Activated naive CD8-positive, alpha-beta T cell treated with anti-CD3 and anti-CD28 coated beads for 36 hours (primary cell): ENCODE measurements at places on chromosomes 4 and X. TPM values are rescaled to one million over a fixed set of nuclear protein-coding genes. Genes with fewer than 3 reads are reported as not detected.

DNA sequence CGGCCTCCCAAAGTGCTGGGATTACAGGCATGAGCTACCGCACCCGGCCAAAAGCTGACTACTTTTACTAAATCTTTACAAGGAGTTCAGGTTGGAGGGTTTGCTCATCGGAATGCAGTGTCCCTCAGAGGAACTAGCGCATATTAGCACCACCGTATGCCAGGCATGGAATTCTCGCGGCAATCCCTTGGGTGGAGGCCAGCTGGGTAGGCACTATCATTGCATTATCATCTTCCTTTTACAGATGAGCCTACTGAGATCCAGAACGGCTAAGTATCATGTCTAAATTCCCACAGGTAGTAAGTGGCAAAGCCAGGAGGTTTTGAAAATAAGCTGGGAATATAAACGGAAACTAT, 6.1 kb upstream of the CXorf66 start:
- DNase-seq: no peak
- H3K4me1 ChIP-seq: no peaks in the 10 kb centered on the region
- H3K27me3 ChIP-seq: peaks cover 11% of the 10 kb centered on the region
- H3K4me3 ChIP-seq: no peak overlapping the region
- no peaks in the 10 kb centered on the region for H3K36me3 ChIP-seq

- H3K4me3 ChIP-seq: no peak overlapping the region
- no peak for DNase-seq
- H3K27me3 ChIP-seq: no peaks in the 10 kb centered on the region
These were observed 70.9 kb upstream of the FBXW7 start for GRCh38 chr4:152606753-152607152.

- no peaks in the 10 kb centered on the region for H3K36me3 ChIP-seq
- H3K27me3 ChIP-seq: no peaks in the 10 kb centered on the region
- H3K4me1 ChIP-seq: no peaks in the 10 kb centered on the region
- no peak overlapping the region for H3K4me3 ChIP-seq
- H3K27ac ChIP-seq: no peak overlapping the region
These were observed 48.4 kb upstream of the SPANXN2 start for GRCh38 chrX:143768976-143769375.

The INTS6L gene
- 17.2 TPM for total RNA-seq

DNA sequence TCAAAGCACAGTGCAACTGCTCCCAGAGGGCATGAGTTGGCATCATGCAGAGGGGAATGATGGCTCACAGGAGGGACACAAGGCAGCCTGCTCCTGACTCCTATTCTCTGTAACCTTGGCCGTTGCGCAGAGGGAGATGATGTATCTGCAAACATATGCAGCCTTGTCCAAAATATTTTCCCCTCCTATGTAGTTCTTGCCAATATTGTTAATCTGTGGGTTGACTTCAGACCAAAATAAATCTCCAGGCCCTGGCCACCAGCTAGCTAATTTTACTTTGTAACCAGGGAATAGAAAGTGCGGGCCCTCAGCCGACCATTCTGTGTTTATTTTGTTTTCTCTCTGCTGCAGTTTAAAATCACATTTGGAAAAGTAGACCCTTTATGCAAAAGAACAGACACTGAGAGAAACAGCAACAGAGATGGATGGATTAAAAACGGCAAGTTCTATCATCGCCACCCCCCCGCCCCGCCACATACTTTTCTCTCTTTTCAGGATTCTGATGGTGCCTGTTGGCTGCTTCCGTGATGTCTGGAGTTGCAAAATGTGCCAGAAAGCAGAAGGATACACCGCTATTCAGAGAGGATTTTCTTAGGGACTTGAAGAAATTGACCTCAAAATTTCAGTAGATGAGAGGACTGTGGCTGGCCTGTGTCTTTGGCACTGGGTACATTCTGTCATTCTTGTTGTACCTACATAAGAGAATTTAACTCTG, 185.3 kb upstream of the BCOR start:
- H3K36me3 ChIP-seq: peaks cover 3% of the 10 kb centered on the region
- H3K27me3 ChIP-seq: peaks cover 3% of the 10 kb centered on the region
- no peak for DNase-seq

The ACE2 gene
- not detected for total RNA-seq

The CCNQ gene
- total RNA-seq: 24.8 TPM

The CHRDL1 gene
- total RNA-seq: not detected

DNA sequence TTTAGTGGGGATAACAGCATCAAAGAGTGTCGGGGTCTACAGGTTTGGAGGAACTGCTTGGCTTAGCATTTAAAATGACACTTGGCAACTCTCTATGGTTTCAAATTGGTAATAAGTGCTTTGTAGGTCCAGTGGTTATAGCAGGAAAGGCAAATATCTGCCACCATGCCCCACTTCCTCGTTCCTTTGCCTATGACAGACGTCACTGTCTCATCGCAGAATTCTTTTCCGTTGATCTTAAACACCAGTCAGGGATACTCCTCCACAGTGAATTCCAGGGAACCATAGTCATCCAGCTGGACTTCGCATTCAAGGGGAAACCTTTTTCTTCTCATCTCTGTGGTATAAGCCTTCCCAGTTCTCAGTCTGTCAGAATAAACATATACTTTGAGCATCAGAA, 319.1 kb downstream of the GPAT3 start:
- H3K36me3 ChIP-seq: no peaks in the 10 kb centered on the region
- H3K4me1 ChIP-seq: no peaks in the 10 kb centered on the region
- H3K4me3 ChIP-seq: no peak overlapping the region
- no peak for DNase-seq
- H3K27ac ChIP-seq: no peak overlapping the region

The GK gene
- total RNA-seq: 30.4 TPM

The NUP54 gene
- 76.2 TPM for total RNA-seq

- H3K27me3 ChIP-seq: no peaks in the 10 kb centered on the region
- H3K4me1 ChIP-seq: no peaks in the 10 kb centered on the region
- DNase-seq: no peak
- no peak overlapping the region for H3K4me3 ChIP-seq
These were observed 81.7 kb downstream of the PCDH7 start for GRCh38 chr4:30801876-30802275.

The RHOXF1 gene
- not detected for total RNA-seq

DNA sequence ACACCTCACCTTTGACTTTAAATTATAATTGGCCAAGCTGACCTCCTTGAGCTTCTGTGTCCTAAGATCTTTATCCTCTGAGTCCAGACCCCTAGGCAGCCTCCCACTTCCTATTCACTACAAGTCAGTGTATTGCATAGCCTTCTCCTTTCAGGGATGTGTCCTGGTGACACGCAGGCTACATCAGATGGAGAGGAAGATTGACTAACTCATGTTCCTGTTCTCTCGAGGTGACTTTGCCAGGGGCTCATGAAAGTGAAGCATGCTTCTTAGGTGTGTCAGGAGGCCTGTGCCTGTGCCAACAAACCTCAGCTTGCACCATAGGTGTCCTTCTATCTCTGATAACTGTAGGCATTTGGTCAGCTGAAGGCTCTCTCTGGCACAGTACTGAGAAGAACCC, 195.7 kb upstream of the HS3ST1 start:
- no peaks in the 10 kb centered on the region for H3K36me3 ChIP-seq
- H3K4me3 ChIP-seq: no peak overlapping the region
- no peak for DNase-seq
- H3K27me3 ChIP-seq: no peaks in the 10 kb centered on the region
- no peaks in the 10 kb centered on the region for H3K4me1 ChIP-seq

The RTL3 gene
- not detected for total RNA-seq

- H3K4me1 ChIP-seq: no peaks in the 10 kb centered on the region
- no peak overlapping the region for H3K27ac ChIP-seq
- no peak for DNase-seq
- H3K4me3 ChIP-seq: no peak overlapping the region
- no peaks in the 10 kb centered on the region for H3K36me3 ChIP-seq
- H3K27me3 ChIP-seq: no peaks in the 10 kb centered on the region
These were observed 332.7 kb upstream of the IGFBP7 start for GRCh38 chr4:57442831-57443291.

- H3K4me3 ChIP-seq: peak overlapping the region; percentile 82
- no peaks in the 10 kb centered on the region for H3K36me3 ChIP-seq
- H3K4me1 ChIP-seq: peaks cover 6% of the 10 kb centered on the region
- H3K27ac ChIP-seq: no peak overlapping the region
- peak; percentile 39 for DNase-seq
These were observed 496 bp upstream of the GAB1 start for GRCh38 chr4:143335979-143336780.

DNA sequence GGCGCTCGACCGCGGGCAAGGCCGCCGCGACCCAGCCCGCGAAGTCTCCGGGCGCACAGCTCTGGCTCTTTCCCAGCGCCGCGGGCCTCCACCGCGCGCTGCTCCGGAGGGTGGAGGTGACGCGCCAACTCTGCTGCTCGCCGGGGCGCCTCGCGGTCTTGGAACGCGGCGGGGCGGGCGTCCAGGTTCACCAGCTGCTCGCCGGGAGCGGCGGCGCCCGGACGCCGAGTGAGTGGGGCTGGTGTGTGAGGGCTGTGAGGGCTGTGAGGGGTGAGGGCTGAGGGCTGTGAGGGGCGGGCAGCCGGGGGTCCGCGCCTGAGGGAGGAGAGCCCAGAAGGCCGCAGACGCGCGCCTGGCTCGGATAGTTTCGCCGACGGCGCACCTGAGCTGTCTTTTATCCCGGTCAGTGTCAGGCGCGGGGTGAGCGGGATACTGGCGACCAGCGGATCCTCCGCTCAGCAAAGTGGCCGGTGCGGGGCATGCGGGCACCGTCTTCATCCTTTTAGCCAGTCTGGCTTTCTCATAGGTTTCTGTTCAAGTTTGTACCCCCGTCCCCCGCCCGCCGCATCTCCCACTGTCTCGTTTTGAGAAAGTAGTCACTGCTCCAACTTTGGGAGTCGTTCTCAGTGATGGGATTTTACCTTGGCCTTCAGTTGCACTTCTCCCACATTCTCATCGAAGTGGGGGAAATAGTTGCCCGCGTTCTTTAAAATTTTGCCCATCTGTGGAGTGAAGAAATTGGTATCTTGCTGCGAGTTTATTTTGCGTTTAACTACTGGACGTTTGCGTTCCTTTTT, 586 bp downstream of the HERC5 start:
- peaks cover 8% of the 10 kb centered on the region for H3K27me3 ChIP-seq
- H3K27ac ChIP-seq: peak overlapping the region; percentile 66
- peaks cover 12% of the 10 kb centered on the region for H3K4me1 ChIP-seq
- peak; percentile 60 for DNase-seq
- H3K36me3 ChIP-seq: peaks cover 4% of the 10 kb centered on the region

DNA sequence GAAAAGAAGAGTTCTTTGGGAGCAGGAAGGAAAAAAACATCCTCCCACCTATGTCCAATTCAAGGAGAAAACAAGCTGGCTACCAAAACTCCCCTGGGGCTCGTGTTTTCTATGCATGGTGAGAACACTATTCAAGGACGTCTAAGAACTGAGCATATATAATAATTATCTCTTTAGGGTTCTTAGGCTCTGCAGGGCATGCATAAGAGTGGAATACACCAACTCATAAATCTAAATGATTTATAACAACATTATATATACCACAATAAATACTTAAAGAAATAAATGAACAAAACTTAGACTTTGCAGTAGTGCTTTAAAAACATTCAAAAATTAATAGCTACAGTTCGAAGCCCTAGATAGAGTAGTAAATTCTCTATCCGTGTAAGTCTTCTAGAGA, 19.5 kb upstream of the TMEM154 start:
- no peak overlapping the region for H3K4me3 ChIP-seq
- no peak for DNase-seq
- H3K27me3 ChIP-seq: peaks cover 5% of the 10 kb centered on the region
- H3K4me1 ChIP-seq: peaks cover 7% of the 10 kb centered on the region
- H3K36me3 ChIP-seq: no peaks in the 10 kb centered on the region
- H3K27ac ChIP-seq: no peak overlapping the region

DNA sequence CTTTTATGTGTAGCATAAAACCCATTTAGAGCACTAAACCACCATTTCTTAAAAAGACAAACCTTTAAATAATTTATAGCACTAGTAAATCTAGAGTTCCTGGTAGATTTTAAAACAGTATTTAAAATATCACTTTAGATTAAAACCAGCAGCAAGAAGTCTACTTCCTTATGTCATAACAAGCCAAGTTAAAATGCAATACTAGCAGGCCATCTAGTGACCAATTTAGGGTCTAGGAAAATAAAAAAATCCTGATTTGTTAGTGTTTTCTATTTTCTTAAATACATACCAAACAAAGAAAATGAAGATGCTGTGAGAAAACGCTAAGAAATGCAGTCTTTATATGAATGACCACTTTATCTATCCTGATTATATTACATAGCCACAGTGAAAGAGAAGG, 53.9 kb downstream of the PAPSS1 start:
- no peak for DNase-seq
- no peaks in the 10 kb centered on the region for H3K27me3 ChIP-seq
- no peak overlapping the region for H3K27ac ChIP-seq
- no peaks in the 10 kb centered on the region for H3K36me3 ChIP-seq
- H3K4me3 ChIP-seq: no peak overlapping the region

The TRIM2 gene
- total RNA-seq: 0.54 TPM

The TSPAN6 gene
- total RNA-seq: 0.43 TPM

The CXCL3 gene
- not detected for total RNA-seq

- no peaks in the 10 kb centered on the region for H3K4me1 ChIP-seq
- no peaks in the 10 kb centered on the region for H3K27me3 ChIP-seq
- no peak overlapping the region for H3K27ac ChIP-seq
- peaks cover 3% of the 10 kb centered on the region for H3K36me3 ChIP-seq
- no peak for DNase-seq
These were observed 122.2 kb downstream of the CBR4 start for GRCh38 chr4:168887809-168888208.

GRCh38 chr4:8517946-8518345, 62.2 kb upstream of the GPR78 start:
- no peak overlapping the region for H3K27ac ChIP-seq
- H3K4me3 ChIP-seq: no peak overlapping the region
- no peak for DNase-seq
- no peaks in the 10 kb centered on the region for H3K27me3 ChIP-seq

The CXorf65 gene
- total RNA-seq: 10.4 TPM

GRCh38 chr4:82461710-82462109, 31.3 kb downstream of the ENOPH1 start:
- peaks cover 5% of the 10 kb centered on the region for H3K4me1 ChIP-seq
- H3K27me3 ChIP-seq: no peaks in the 10 kb centered on the region
- H3K4me3 ChIP-seq: no peak overlapping the region

DNA sequence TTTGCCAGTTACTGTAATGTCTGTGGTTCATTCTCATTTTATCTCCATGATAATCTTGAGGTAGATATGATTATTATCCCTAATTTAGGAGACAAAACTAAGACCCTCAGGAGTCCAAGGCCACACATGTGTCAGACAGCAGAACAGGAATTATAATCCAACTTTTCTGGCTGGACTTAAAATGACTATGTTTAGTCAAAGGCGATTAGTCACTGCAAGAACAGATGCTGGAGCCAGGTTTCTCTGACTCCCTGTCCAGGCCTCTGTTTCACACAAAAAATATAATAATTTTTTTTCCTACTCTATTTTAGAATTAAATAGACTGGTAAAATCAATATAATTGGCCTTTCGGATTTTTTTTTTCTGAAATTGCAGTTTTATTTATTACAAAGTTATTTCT, 56.7 kb upstream of the TMEM131L start:
- peaks cover 9% of the 10 kb centered on the region for H3K4me1 ChIP-seq
- H3K27me3 ChIP-seq: no peaks in the 10 kb centered on the region
- H3K27ac ChIP-seq: no peak overlapping the region
- H3K4me3 ChIP-seq: no peak overlapping the region

- peaks cover 1% of the 10 kb centered on the region for H3K36me3 ChIP-seq
- peaks cover 3% of the 10 kb centered on the region for H3K4me1 ChIP-seq
- peaks cover 54% of the 10 kb centered on the region for H3K27me3 ChIP-seq
- no peak within 1 kb of the TSS for H3K27ac ChIP-seq
- no peak for DNase-seq
These were observed at the start of gene ADGRL3 for GRCh38 chr4:61200187-61200915. Gene ADGRL3 (plus strand): TSS chr4:61200326.
